ENCODE measurements at places on chromosomes 1 and 21. TPM values are rescaled to one million over a fixed set of nuclear protein-coding genes. Genes with fewer than 3 reads are reported as not detected.
A peak's percentile ranks its signal among the peaks of the same experiment; 100 is the strongest.

GRCh38 chr1:245715291-245715701 lies 560.5 kb downstream of the KIF26B start:
- DNase-seq = no peak

DNA sequence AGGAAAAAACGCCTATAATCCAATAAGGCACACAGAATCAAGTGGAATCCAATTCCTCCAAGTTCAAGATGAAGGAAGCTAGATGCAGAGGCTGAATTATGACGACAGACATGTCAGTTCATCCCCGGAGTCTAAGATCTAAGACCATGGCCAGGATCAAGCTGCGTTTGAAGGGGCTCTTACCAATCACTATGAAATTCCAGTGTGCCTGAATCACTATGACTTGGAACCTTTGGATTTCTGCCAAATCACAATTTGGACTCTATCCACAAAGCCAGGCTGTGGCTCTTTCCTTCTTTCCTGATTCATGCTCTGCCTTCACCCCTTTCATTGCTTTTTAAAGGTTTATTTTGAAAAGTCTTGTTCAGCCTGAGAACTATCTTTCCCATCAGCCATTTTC lies 17.1 kb downstream of the OLIG2 start:
- no peak for DNase-seq

- DNase-seq = no peak
Measured at GRCh38 chr1:245433561-245433960, 278.8 kb downstream of the KIF26B start.

GRCh38 chr1:52487632-52488031 lies 65.3 kb downstream of the TUT4 start:
- no peak for DNase-seq

GRCh38 chr1:181768211-181768929 lies 285.1 kb downstream of the CACNA1E start:
- no peak for DNase-seq

DNA sequence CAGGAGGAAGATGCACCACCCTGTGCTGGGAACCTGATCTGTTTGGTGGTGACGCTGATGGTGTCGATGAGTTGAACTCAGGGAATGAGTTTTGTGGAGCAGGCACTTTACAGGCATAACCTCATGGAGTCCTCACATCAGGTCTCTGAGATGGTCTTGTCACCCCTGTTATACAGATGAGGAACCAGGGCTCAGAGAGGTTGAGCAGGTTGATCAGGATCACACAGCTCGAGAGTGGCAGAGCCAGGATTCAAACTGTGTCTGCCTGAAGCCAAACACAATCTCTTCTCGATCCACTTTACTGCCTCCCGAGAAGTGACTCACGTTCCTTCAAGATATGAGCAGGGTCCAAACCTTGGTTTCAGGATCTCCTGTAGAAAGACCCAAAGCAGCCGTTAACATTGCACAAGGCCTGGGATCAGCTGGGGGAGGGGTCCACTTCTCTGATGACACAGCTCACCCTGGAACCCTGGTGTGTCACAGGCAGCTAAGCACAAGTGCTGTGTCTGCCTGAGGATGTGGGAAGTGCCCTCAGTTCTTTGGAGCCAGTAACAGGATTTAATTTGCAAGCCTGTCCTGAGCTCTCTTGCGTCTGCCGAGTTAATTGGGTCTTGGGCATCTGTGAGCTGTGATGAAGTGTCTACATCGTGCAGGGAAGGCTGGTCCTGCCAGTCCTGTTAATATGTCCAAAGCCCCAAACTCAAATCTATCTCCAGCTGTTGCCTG lies 65.4 kb upstream of the STUM start:
- DNase-seq = peak; percentile 43

Gene SMAP2
- 23.1 TPM for total RNA-seq

DNA sequence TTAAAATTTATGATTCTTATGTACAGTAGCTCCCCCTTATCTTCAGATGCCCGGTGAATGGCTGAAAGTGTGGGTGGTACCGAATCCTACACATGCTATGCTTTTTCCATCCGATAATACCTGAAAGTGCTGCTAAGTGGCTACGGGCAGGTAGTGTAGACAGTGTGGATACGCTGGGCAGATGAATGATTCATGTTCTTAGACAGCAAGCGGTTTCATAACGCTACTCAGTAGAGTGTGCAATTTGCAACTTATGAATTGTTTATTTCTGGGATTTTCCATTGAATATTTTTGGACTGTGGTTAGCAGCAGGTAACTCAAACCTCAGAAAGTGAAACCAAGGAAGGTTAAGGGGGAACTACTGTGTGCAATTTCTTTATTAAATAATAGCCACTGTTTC lies 7.5 kb downstream of the PCP4 start:
- DNase-seq = no peak

DNA sequence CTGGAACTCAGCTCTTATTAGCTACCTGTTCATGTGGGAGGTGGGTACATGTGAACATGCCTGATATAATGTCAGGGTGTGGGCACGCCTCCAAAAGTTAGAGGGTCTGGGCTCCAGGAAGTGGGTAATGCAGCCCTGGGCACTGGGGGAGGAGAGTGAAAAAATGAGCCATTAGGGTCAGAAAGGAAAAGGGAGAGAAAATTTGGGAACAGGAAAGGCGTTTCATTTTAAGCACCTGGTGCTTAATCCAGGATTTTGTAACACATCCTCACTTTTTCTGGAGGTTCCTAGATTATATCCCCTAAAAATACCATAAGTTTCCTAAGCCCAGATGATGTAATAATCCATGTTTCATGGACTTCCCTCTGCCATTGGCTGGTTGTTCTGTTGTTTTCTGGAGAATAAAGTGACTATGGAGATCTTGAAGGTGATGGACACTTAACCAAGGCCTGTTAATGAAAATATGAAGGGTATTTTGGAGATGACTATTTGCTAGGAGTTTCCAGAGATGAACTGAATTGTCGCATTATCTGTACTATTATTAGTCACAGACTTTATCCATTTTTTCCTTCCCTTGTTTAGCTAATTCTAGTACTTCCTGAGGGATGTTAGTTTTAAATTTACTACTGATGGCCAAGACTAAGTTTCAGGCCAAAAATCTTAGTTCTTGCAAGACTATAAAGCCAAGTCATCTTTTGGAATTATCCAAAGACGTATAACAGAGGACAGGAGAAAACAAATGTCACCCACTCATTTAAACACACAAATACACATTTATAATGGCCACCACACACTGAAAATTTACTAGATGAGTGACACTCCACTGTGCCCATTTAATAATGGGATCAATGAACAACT lies 24.4 kb upstream of the TARBP1 start:
- no peak for DNase-seq

Gene KIF17
- total RNA-seq = 0.36 TPM

- no peak for DNase-seq
Measured at GRCh38 chr1:16385659-16386453, 18.8 kb downstream of the SZRD1 start.

DNA sequence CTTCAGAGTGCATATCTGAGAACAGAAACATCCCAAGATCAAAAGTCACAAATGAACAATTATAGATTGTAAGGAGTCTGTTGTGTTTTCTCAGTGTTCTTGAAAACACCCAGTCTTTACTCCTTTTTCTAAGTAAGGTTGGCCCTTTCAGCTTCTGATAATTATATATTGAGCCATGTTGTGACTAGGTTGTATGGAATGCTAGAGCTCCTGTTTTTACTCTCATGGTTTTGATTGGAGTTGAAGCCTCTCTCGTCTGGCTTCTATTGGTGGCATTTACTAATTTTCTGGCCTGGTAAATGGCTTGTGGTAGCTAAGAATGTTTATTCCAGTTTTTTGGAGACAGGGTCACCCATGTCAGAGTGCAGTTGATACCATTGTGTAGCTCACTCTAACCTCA lies 84.7 kb downstream of the NDUFS5 start:
- DNase-seq = no peak

DNA sequence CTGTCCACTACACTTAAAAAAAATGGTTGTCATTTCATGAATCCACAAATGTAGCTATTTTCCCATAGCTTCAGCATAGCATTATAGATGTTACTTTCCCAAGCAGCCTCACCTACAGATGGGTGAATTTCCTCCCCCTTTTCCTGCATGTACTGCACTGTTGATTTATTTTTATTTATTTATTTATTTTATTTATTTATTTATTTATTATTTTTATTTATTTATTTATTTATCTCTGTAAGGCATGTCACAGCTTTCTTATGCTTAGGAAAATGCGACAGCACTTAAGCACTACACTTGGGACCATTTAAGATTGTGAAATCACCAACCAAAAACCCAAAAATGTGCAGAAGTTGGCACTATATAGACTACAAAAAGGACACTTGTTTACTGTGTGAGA lies 4.9 kb downstream of the CD1A start:
- no peak for DNase-seq

DNA sequence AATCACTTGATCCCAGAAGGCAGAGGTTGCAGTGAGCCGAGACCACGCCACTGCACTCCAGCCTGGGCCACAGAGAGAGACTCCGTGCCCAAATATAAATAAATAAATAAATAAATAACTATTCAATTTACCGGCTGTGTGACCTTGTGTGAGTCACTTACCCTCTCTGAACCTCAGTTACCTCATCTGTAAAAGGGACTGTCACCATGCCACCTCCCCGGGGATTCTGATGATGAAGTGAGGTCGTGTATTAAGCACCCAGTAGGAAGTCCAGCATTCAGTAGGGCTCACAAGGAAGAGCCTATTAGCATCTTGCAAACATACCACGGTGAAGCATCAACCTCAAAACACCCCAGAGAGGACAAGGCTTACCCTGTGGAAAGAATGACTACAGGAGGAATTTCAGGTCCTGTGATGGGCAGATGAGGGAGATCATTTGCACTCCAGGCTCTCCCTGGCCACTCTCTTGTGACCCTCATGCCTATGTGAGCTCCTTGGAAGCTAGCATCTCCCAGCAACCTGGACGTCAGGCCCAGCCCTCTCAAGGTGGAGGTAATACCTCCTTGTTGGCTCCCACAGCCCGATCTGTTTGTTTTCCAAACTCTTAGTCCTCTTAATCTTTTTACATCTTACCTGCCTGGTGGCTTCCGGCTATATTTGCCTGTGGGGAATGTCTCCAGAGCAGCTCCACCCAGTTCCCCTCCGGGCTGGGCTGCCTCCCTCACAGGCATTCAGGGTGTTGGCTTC lies 7.6 kb upstream of the C1QA start:
- no peak for DNase-seq

Gene NCF2
- total RNA-seq = 13.7 TPM

DNA sequence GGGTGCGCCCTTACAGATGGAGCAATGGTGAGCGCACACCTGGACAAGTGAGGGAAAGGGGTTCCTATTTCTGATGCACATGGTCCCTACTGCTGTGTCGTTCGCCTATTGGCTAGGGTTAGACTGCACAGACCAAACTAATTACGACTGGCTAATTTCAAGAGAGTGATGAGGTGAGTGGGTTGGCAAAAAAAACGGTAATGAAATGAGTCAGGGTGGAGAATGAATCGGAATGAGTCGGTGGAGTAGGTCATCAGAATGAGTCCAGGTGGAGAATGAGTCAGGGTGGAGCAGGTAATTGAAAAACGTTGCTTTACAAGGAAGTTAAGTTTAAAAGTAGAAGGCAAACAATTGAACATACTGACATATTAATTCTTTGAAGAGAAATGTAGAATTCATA lies 79.8 kb downstream of the WDR4 start:
- no peak for DNase-seq

Gene CLCA4
- total RNA-seq = 0.07 TPM

DNA sequence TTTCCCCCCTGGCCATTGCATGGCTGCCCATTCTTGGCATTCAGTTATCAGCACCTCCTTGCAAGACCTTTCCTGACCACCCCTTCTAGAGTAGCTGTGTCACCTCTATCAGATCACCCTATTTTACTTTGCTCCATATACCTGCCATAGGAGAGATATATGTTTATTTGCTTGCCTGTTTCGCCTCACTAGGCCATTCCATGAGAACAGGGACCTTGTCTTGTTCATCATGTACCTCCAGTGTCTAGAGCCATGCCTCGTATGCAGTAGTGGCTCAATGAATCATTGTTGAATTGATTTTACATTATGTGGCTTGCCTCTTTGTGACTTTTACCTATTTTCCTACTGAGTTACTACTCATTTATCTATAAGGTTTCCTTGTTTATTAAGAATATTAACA lies 26.4 kb upstream of the PADI2 start:
- DNase-seq = no peak

DNA sequence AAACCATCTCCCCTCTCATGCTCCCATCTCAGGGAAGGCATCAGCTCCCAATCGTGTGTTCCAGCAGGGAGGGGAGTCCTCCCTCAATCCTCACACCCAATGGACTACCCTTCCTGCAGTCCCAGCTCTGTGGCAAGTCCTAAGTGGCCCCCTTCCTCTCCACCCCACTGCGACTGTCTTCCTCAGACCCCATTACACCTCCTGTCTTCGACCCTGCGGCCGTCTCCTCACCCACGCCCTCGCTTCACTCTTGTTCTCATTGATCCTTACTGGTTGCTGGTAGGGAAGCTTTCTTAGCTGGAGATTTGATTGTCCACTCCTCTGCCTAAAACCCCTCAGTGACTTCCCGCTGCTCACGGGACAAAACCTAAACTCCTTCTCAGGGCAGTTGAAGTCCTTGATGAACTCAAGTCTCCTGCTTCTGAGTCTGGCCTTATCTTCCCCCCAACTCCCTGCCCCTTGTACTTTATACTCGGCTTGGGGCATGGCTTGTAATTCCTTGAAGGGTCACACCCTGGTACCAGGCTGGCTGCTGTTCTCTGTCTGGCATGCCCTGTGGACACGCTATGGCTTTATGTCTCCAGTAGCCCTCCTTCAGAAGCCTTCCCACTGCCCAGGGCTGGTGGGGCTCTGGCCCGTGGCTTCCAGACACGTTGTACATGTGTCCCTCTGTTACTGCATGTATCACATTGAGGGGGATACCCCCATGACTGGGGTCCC lies 2.3 kb upstream of the EPS8L3 start:
- DNase-seq = peak; percentile 44

DNA sequence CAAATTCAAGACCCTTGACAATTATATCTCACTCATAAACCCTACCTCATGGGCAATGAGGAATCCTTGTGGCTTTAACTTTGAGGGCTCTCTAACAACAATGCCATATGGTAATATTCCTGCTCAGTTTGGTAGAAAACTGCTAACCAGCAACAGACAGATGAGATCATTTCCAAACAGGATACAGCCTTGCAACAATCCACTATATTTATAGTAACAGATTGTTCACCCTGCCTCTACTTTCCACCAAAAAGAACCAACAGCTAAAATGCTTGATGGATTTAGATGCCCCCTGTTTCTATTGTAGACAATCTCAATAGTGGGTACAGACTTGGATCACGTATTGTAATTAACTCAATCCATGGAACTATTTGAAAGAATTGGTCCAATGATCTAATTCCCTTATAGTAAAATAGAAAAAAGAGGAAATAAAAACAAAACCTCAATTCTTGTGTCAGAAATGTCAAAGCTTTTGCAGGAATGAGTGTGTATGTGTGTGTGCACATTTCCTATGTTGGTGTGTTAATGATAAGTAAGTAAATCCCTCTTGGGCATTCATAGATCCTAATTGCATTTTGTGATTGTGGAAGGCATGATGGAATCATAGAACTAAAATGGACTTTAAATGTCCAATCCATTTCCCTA lies 100.0 kb upstream of the EDEM3 start:
- no peak for DNase-seq

- DNase-seq = no peak
Measured at GRCh38 chr1:238830036-238830611, 556.2 kb upstream of the CHRM3 start.

Gene CELA2B
- not detected for total RNA-seq
